ENCODE measurements at places on chromosomes 6 and 20.

- no peak for DNase-seq
These were observed 171.5 kb upstream of the GRIK2 start for GRCh38 chr6:101222007-101222406.

DNA sequence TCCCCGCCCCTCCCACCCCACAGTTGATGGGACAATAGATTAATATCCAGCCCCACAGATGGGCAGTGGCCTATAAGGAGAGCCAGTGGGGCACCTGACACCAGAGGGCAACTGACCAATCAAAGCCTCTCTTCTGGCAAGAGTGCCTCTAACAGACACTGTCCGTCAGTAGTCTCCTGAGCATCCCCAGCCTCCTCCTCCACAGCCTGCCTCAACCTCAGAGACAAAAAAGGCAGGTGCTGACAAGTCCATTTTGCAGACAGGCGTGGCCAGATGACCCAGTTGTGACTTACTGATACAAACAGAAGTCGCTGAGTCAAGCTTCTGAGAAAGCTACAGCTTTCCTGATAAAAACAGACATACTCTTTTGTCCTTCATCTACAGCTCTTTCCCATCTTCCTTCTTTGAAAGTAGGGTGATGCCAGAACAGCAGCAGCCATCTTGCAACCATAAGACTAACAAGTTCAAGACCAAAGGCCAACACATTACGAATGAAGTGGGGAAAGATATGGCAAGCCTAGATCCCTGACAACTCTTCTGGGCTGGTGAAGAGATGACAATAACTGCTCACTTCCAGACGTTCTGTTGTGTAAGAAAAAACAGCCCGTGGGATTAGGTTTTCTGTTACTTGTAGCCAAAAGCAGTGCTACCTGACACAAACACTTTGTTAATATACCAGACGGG lies 12.3 kb downstream of the PPIL1 start:
- no peak for DNase-seq

GRCh38 chr6:148509800-148510581 lies 167.4 kb downstream of the SASH1 start:
- peak; percentile 97 for DNase-seq

- no peak for DNase-seq
These were observed 324.5 kb downstream of the SOX4 start for GRCh38 chr6:21918041-21918440.

GRCh38 chr6:52570291-52570700 lies 6.6 kb downstream of the TRAM2 start:
- DNase-seq, result no peak

- no peak for DNase-seq
These were observed 286.1 kb downstream of the SYNE1 start for GRCh38 chr6:152351110-152351509.

DNA sequence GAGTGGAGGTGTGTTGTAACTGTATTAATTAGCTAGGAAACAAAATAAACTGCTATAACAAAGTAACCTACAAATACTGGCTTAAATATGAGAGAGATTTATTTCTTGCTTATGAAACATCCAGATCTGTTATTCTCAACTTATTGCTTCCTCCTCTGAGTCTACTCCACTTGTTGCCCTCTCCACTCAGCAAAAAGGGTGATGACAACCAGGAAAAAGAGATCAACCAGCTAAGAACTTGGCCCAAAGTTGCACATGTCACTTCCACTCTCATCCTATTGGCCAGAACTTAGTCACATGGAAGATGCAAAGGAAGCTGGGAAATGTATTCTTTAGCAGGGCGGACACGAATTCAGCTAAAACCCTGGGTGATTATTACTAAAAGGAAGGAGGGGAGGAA lies 5.2 kb upstream of the TP53RK start:
- peak; percentile 48 for DNase-seq

DNA sequence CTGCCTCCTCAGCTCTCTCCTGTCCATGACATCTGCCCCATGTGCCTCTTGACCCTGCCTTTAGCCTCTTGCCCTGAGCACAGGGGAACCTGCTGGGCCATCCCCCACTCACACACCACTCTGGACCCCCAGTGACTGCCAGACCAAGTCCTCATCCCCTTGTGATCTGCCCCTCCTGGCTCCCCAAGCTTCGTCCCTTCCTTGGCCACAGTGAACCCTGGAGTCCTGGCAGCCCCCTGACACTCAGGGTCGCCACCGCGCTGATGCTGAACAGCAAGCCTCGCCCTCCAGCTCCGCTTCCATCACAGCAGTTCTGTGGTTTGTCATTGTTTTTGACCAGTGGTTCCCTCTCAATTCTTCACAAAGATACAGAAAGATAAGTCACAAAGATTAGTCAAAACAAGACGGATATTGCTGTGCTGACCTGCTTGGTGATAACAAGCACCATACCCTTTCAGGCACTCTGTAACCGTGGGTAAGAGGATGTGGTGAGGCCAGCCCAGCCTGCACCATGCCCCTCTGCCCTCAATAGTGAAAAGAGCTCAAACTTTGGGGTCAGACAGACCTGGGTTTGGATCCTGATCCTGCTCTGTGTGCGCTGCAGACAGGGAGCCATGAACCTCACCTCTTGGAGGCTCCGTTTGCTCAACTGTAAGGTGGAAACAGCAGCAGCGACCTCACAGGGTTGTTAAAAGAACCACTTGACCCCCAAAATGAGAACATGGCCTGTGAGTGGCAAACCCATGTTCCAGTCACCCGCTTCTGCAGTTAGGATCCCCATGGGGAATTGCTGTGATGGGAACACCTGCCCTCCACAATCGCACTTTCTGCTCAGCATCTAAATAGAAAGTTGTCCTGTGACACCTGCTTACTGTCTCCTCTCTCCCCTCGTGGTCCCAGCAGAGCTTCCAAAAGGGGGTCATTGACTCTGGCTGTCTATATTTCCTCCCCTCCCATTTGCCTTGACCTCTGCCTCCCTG lies 114.5 kb downstream of the TOX2 start:
- no peak for DNase-seq

DNA sequence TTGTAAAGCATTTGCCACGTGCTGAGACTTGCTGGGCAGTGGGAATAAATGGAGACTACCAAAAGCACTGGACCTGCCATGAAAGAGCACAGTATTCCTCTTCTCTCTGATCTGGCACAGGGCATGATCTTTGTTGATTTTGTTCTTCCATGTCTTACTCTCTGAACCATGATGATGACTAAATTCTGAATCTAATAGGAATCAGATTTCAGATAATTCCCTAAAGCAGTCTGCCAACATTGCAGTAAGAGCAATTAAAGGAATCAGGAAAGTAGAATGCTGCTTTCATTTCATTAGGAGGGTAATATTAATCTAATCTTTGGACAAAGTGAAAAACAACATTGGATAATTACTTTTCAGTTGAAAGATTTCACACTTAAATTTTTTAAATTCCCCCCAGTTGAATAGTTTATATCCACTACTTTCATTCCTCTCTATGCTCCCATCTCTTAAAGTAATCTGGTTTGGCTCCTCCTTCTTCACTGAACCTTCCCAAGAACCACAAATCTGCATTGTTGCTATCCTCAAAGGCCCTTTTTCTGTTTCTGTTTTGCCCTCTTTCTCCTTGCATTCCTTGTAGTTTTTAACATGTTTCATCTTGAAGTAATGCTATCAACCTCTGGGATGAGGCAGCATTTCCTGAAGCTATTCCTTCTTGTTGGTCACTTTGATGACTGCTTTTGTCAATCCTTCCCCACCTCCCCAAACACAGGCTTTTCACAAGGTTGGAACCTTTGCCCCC lies 243.2 kb upstream of the TENT5A start:
- DNase-seq, result peak; percentile 53

GRCh38 chr6:83804886-83805285 lies 48.3 kb upstream of the RIPPLY2 start:
- DNase-seq, result no peak

- DNase-seq, result peak; percentile 91
These were observed 32.6 kb downstream of the C6orf15 start for GRCh38 chr6:31079656-31080261.

DNA sequence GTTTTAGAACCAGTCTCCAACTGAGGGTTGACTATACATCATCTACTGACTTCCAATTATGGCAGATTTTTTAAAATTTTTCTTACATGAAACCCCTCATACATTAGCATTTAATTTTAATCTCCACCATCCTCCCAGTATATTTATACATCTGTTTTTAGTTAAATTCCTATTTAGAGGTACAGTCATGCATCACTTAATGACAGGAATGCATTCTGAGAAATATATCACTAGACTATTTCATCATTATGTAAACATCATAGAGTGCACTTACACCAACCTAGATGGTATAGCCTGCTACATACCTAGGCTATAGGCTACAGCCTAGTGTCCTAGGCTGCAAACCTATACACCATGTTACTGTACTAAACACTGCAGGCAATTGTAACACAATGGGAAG lies 316.7 kb upstream of the MARCKS start:
- peak; percentile 56 for DNase-seq

GRCh38 chr6:157094038-157094437 lies 229.3 kb downstream of the TMEM242 start:
- no peak for DNase-seq

DNA sequence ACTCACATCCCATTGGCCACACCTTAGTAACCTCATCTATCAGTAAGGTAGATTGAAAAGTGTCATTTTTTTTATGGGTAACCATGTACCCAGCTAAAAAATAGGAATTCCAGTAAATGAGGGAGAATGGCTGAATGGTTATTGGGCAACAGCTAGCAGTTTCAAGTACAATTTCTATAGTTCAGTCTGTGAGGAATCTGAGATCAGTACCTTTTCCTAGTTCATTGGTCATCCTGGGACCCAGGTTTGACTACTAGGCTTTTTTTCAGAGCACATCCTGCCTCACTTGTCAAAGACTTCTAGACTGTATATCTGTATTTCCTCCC lies 28.3 kb downstream of the PHF3 start:
- DNase-seq, result no peak

DNA sequence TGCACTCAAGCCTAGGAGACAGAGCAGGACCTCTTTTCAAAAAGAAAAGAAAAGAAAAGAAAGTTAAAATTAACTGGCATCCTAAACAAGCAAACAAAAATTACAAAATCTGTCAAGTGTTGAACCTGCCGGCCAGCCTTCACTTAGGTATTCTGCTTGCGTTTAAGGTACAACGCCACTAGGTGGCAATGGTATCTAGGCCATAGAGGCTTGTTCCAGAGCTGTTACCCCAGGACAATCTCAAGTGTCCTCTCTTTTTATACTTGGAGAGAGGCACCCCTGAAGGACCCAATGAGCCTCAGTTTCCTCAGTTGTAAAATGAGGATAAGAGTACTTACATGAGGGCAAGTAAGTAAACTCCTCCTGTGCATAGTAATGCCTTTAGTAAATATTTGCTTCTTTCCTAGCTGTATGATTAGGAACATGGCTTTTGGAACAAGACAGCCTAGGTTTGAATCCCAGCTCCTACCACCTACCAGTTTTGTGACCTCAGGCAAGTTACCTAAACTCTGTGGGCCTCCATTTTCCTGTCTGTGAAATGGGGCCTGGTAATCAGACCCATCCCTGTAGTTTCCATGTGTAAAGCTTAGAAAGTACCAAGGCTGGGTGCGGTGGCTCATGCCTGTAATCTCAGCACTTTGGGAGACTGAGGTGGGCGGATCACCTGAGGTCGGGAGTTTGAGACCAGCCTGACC lies 5.8 kb upstream of the PACSIN1 start:
- peak; percentile 61 for DNase-seq

GRCh38 chr6:7271205-7271534 lies 41.8 kb downstream of the SSR1 start:
- no peak for DNase-seq

- no peak for DNase-seq
These were observed 117.5 kb downstream of the FAM120B start for GRCh38 chr6:170423814-170424603.

DNA sequence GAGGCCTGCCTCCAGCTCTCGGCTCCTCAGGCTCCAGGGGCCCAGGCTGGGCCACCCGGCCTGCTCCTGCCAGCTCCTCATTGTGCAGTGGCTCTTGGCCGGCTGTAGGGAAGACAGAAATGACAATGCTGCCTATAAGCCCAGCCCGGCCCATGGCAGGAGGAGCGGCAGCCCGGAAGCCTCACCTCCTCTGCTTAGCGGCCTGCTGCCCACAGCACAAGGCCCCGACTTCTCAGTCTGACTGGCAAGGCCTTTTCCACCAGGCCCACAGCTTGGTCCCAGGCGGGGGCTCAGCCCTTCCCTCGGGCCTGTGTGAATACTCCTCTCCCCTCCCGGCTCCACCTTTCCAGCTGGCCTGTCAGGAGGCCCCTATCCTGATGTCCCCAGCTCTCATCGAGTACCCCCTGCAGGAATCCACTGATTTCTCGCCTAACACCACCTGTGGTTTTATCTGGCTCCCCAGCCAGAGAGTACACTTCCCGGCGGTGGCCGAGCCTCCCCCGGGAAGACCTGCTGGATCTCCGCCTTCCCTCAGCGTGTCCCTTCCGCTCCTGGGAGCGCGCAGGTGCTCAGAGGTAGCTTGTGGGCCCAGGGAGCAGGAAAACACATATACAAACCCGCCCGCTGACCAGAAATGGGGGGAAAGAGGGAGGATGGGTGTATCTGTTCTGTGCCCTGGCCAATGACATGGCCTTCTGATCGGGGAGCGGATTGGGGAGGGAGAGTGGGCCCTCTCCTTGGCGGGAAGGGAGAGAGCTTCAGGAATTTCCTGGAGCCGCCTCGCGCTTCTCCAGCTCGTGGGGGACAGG lies 963 bp downstream of the DDRGK1 start:
- no peak for DNase-seq

DNA sequence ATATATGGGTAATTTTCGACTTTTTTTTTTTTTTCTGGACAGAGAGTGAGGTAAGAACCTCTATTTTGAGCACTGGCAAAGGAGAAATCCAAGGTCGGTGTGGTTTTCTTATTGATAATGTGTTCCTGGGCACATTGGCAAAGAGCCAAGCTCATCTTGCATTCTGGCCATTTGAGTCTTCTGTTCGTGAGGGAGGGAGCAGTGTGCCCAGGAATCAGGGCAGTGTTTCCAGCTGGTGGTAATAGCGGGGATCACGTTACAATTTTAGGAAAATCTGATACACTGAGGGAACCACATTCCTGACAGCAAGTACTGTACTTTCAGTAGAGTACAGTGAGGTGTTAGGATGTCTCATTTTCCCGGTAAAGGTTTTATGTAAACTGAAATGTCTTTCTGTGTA lies 442.3 kb upstream of the MAP3K7 start:
- no peak for DNase-seq

DNA sequence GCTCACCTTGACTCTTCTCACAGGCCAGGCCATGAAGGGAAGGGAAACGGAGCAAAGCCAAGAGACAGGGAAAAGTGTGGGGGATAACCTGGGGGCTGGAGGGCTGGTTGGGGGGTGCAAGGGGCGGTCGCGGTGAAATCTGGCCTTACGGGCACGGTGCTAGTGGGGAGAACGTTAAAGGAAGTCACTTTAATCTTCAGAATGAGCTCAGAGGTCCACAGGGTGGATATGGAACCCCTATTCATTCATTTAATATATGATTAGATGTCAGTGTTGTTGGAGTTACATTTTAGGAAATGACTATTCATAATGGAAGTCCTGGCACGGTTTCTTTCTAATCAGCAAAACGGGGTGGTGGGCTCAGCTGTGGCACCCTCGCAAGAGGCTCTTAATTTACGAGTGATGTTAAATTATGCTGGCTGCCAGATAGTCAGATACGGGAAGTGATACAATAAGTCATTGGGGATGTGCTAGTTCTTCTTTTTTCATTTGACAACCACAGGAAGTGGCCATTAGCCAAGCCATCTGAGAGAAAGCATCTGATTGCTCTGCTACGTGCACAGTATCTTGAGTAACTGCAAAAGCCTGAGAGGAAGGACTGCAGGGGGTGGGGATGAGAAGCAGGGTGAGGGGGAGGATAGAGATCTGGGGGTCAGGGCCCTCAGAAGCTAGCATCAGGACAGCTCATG lies 253.0 kb downstream of the QKI start:
- peak; percentile 14 for DNase-seq

All from adipocyte (in vitro differentiated cells).